ENCODE measurements at places on chromosomes 5 and 9. TPM values are rescaled to one million over a fixed set of nuclear protein-coding genes. Genes with fewer than 3 reads are reported as not detected.
A peak's percentile ranks its signal among the peaks of the same experiment; 100 is the strongest.

- peak overlapping the region; percentile 61 for H3K4me3 ChIP-seq
- peak overlapping the region; percentile 76 for H3K27ac ChIP-seq
- peaks cover 14% of the 10 kb centered on the region for H3K36me3 ChIP-seq
- DNase-seq, result no peak
- no peaks in the 10 kb centered on the region for H3K27me3 ChIP-seq
- peaks cover 62% of the 10 kb centered on the region for H3K4me1 ChIP-seq
Measured at GRCh38 chr9:129962889-129963703, 79.9 kb downstream of the FNBP1 start.

- no peak for DNase-seq
- H3K36me3 ChIP-seq, result peaks cover 88% of the 10 kb centered on the region
- H3K27ac ChIP-seq, result no peak overlapping the region
- H3K4me1 ChIP-seq, result no peaks in the 10 kb centered on the region
Measured at GRCh38 chr9:120514405-120514804, 65.6 kb downstream of the CDK5RAP2 start.

DNA sequence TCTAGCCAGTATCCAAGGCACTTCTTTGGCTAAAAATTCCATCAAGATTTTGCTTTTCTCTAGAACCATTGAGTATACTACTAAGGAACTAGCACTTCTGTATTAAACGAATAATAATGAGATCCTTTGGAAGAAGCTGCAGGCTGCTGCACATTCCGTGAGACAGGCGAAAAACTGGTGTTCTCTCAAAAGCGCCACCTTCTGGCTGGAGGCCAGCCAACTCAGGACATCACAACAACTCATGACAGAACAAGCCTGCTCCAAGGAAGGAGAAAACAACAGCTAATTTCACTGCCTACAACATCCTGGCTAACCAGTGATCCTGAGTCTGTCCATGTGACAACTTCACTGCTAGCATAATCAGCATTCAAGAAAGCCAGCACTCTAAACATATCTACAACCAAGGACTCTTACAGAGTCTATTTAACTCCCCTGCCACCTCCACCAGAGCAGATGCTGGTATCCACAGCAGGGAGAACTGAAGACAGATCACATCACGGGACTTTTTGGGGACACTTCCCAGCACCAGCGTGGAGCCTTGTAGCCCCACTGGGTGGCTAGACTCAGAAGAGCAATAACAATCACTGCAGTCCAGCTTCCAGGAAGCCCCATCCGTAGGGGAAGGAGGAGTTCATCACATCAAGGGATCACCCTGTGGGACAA lies 150.5 kb downstream of the YTHDC2 start:
- no peaks in the 10 kb centered on the region for H3K27me3 ChIP-seq
- no peak overlapping the region for H3K4me3 ChIP-seq
- no peak overlapping the region for H3K27ac ChIP-seq
- H3K4me1 ChIP-seq, result no peaks in the 10 kb centered on the region

GRCh38 chr5:132788990-132789886 lies 12.2 kb upstream of the SEPTIN8 start:
- H3K4me3 ChIP-seq, result no peak overlapping the region
- no peaks in the 10 kb centered on the region for H3K4me1 ChIP-seq
- H3K36me3 ChIP-seq, result no peaks in the 10 kb centered on the region
- no peak overlapping the region for H3K27ac ChIP-seq
- no peak for DNase-seq
- H3K27me3 ChIP-seq, result no peaks in the 10 kb centered on the region

DNA sequence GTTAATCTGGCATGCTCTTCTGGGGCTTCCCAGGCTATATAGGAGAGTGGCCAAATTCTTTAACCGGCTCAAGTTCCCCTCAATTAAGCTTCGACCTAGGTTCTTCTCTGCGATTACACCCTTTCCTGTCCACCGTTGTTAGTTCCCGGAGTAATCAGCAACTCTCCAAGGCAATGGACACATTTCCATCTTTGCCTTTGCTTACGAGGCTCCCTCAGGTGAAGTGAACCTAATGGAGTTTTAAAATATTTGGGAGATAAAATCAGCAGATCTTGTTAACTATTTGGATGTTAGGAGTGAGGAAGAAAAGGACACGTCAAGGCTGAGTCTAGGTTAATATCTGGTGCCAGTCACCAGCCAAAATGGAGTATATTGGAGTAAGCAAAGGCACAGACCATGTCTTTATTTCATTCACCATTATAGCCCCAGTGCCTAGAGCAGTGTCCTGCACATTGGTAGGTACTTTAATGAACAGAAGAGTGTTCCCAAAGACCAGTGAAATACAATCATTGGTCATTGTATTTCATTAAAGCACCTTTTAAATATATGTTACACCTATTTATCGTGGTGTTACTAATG lies 515 bp downstream of the UTP15 start:
- peak overlapping the region; percentile 89 for H3K4me3 ChIP-seq
- peak overlapping the region; percentile 82 for H3K27ac ChIP-seq
- DNase-seq, result no peak
- peaks cover 41% of the 10 kb centered on the region for H3K4me1 ChIP-seq
- H3K27me3 ChIP-seq, result no peaks in the 10 kb centered on the region
- peaks cover 3% of the 10 kb centered on the region for H3K36me3 ChIP-seq

GRCh38 chr5:80189701-80190100 lies 66.1 kb downstream of the SERINC5 start:
- no peak overlapping the region for H3K4me3 ChIP-seq
- peak overlapping the region; percentile 2 for H3K27ac ChIP-seq

DNA sequence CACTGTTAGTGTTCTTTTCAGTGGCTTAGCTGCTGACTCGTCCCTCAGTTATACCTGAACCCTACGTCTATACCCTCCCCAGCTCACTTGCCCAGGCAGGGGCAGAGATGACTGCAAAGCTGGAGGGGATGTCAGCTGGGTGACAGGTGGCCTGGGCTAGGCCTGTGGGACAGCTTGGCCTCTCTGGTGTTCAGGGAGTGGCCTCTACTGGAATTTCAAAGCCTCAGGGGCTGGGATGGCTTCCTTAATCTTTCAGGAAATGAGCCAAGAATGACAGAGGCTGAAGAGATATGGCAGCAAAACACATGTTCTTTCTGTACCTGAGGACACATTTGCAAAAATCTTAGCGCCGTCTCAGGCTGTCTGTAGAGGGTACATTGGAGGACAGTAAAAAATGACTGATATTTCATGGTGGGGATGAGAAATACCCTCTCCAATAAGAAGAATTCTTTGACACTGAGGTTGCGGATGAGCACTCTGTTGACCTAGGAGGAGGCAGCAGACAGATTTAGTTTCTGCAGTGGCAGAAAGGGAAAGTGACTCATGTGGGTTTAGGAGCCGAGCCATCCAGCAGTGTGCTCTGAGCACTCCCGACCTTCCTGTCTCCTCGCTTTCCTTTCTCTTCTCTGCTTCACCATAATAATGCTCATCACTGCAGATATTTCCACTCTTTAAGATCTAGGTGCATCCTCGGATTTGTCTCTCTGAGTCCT lies 54.4 kb downstream of the ENTREP1 start:
- no peak for DNase-seq
- peak overlapping the region; percentile 46 for H3K27ac ChIP-seq

GRCh38 chr5:140554454-140554853 lies 2.8 kb downstream of the SRA1 start:
- H3K4me3 ChIP-seq, result no peak overlapping the region
- no peaks in the 10 kb centered on the region for H3K27me3 ChIP-seq
- H3K4me1 ChIP-seq, result peaks cover 60% of the 10 kb centered on the region
- no peak for DNase-seq

DNA sequence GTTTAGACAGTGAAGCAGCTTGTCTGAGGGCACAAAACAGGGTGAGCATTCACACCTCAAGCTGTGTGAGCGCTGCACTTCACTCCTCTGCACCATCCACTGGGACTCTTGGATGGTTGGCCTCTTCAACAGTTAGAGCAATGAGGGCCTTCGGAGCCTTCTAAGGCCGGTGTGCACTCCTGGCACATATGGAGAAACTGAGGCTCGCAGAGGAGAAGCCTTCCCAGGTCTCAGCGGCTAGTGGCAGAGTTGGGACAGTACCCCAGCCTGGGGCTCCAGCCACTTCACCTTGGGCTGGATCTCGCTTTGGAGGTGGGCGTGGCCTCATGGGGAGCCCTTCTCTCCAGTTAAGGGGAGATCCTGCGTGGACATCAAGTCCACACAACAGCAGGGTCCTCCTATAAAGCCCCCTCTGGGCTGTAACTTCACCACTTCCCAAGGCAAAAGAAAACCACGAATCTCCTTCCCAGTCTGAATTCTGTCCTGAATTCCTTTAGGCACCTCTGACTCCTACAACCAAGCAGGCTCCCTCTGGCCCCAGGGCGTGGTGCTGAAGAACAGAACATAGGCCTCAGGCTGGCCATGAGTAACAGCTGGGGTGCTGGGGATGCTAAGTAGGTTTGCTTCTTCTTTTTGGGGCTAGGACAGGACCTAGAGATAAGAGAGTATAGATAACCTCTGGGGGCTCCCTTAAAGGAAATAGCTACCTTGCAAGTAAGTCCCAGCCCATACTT lies 30.5 kb upstream of the CSF1R start:
- no peak overlapping the region for H3K4me3 ChIP-seq
- no peak for DNase-seq
- peaks cover 50% of the 10 kb centered on the region for H3K36me3 ChIP-seq
- H3K27ac ChIP-seq, result no peak overlapping the region
- H3K27me3 ChIP-seq, result no peaks in the 10 kb centered on the region

DNA sequence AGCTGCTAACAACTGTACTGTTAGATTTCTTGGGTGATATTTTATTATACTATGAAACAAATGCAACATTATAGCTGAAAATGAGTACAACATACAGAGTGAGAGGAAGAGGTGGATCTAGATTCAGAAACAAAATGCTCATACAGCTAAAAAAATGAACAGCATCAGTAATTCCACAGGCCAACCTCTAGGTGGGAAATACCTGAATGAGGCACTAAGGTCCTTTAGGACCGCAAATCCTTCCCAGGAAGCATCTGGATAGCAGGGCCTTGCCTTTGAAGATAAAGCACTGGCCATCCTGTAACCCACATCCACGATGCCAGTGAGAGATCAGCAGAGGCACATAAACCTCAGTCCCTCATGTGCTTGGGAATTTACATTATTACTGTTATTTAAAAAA lies 310.8 kb downstream of the YTHDC2 start:
- H3K4me1 ChIP-seq, result no peaks in the 10 kb centered on the region
- no peak overlapping the region for H3K27ac ChIP-seq
- DNase-seq, result no peak
- no peak overlapping the region for H3K4me3 ChIP-seq
- no peaks in the 10 kb centered on the region for H3K36me3 ChIP-seq

GRCh38 chr5:124492444-124493224 lies 253.8 kb downstream of the ZNF608 start:
- H3K27me3 ChIP-seq, result no peaks in the 10 kb centered on the region
- H3K4me3 ChIP-seq, result no peak overlapping the region
- no peaks in the 10 kb centered on the region for H3K36me3 ChIP-seq
- DNase-seq, result no peak

GRCh38 chr9:96022445-96023051 lies 147.1 kb downstream of the ERCC6L2 start:
- peak; percentile 34 for DNase-seq
- H3K36me3 ChIP-seq, result no peaks in the 10 kb centered on the region
- peak overlapping the region; percentile 44 for H3K4me3 ChIP-seq
- peaks cover 27% of the 10 kb centered on the region for H3K4me1 ChIP-seq
- peaks cover 55% of the 10 kb centered on the region for H3K27me3 ChIP-seq

GRCh38 chr5:172642486-172642885 lies 1.4 kb downstream of the NEURL1B start:
- peaks cover 35% of the 10 kb centered on the region for H3K4me1 ChIP-seq
- no peaks in the 10 kb centered on the region for H3K27me3 ChIP-seq
- DNase-seq, result no peak

GRCh38 chr5:64794053-64794770 lies 25.5 kb downstream of the CWC27 start:
- H3K27ac ChIP-seq, result no peak overlapping the region
- H3K4me1 ChIP-seq, result no peaks in the 10 kb centered on the region
- no peaks in the 10 kb centered on the region for H3K27me3 ChIP-seq

GRCh38 chr5:176844706-176845391 lies 34.5 kb downstream of the UNC5A start:
- no peaks in the 10 kb centered on the region for H3K36me3 ChIP-seq
- no peaks in the 10 kb centered on the region for H3K4me1 ChIP-seq
- no peak overlapping the region for H3K4me3 ChIP-seq
- no peak for DNase-seq
- H3K27me3 ChIP-seq, result peaks cover 92% of the 10 kb centered on the region

- H3K36me3 ChIP-seq, result no peaks in the 10 kb centered on the region
- H3K27me3 ChIP-seq, result no peaks in the 10 kb centered on the region
- no peak for DNase-seq
- H3K4me3 ChIP-seq, result no peak overlapping the region
- H3K4me1 ChIP-seq, result peaks cover 12% of the 10 kb centered on the region
- no peak overlapping the region for H3K27ac ChIP-seq
Measured at GRCh38 chr9:79670269-79670961, 98.7 kb downstream of the TLE4 start.

DNA sequence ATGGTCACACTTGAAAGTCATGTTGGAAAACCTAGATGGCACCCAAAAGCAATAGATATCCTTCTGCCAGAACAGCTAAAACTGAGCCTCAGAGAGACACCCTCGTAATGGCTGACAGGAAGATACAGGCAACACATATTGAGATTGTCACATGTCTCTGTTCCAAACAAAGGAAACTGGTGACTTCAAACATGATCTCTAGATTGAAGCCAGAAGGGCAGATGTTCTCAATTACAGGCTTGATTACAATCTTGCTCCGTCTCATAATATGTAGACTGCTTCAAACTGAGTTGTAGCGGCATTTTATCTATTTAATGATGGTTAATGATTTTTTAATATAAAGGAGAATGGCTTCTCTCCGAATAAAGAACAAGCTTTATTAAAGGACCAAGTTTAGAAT lies 774.3 kb downstream of the KCTD16 start:
- H3K27me3 ChIP-seq, result no peaks in the 10 kb centered on the region
- no peaks in the 10 kb centered on the region for H3K36me3 ChIP-seq
- no peaks in the 10 kb centered on the region for H3K4me1 ChIP-seq
- H3K4me3 ChIP-seq, result no peak overlapping the region

- H3K27me3 ChIP-seq, result peaks cover 98% of the 10 kb centered on the region
- H3K36me3 ChIP-seq, result no peaks in the 10 kb centered on the region
- DNase-seq, result no peak
- H3K27ac ChIP-seq, result no peak overlapping the region
Measured at GRCh38 chr5:135040333-135041144, 6.5 kb upstream of the PITX1 start.

- H3K4me3 ChIP-seq, result no peak overlapping the region
- no peaks in the 10 kb centered on the region for H3K36me3 ChIP-seq
- DNase-seq, result no peak
- no peaks in the 10 kb centered on the region for H3K27me3 ChIP-seq
- H3K27ac ChIP-seq, result no peak overlapping the region
Measured at GRCh38 chr5:122656160-122656559, 118.7 kb upstream of the SNX2 start.

- DNase-seq, result no peak
- H3K4me3 ChIP-seq, result no peak overlapping the region
- H3K36me3 ChIP-seq, result no peaks in the 10 kb centered on the region
- H3K27me3 ChIP-seq, result no peaks in the 10 kb centered on the region
Measured at GRCh38 chr5:130520211-130520610, 615.9 kb downstream of the CHSY3 start.

GRCh38 chr9:126860077-126860756 lies at the start of gene ZBTB34:
Gene ZBTB34, plus strand, starts transcription at chr9:126860639. Its CDS starts 18,761 bp downstream, at chr9:126879400.
- H3K4me3 ChIP-seq, result peak within 1 kb of the TSS; percentile 95
- H3K36me3 ChIP-seq, result peaks cover 18% of the 10 kb centered on the region
- no peaks in the 10 kb centered on the region for H3K27me3 ChIP-seq
- peaks cover 17% of the 10 kb centered on the region for H3K4me1 ChIP-seq
- peak; percentile 49 for DNase-seq

Gene GFI1B
- 0.06 TPM for polyA plus RNA-seq

Gene SNCAIP
- polyA plus RNA-seq, result 0.54 TPM

Gene PCDHA7
- polyA plus RNA-seq, result 0.01 TPM

Gene RRAGA
- 24.7 TPM for polyA plus RNA-seq

Gene PCDHGA4
- 4.8 TPM for polyA plus RNA-seq

Gene FCN1
- 1.5 TPM for polyA plus RNA-seq

Gene TLX3
- polyA plus RNA-seq, result not detected

Gene SHOC1
- polyA plus RNA-seq, result not detected

Gene PPP2R2B
- 0.06 TPM for polyA plus RNA-seq

Gene KIF27
- 0.57 TPM for polyA plus RNA-seq

Gene GRIN3A
- 0.06 TPM for polyA plus RNA-seq

Measured in heart right ventricle (tissue), 16 donors.